Esophagus squamous epithelium (tissue), 5 donors: ENCODE measurements at places on chromosomes 12 and 14.

DNA sequence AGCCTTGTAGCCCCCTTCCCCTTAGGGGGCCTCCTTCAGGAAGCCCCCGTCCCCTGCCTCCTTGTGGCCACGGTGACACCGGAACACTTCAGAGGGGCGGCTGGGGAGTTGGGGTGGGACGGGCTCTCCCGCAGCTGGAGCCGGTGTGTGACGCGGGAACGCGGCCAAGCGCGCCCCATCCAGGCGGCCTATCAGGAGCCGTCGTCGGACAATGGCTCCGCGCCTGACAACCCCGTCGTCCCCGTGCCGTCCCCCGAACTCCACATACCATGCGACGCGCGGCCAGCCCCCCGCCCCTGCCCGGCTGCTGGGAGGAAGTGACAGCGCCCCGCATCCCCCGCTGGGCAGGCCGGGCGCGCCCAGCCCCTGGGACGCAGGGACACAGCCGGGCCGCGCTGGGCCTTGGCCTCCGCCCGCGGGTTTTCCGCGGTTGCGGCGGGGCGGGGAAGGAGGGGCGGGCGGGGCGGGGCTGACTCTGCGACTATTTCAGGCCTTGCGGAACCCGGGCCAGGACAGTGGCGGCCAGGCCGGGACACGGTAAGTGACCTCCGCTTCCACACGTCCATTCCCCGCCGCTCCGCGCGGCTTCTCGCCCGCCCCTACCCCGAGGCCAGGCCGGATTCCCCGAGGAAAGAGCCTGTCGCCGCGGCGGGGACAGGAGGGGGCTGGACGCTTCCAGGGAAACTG is at the start of gene TNFAIP2:
TSS of gene TNFAIP2 (plus strand) at position 515 of the 687 bp plus-strand sequence. CDS start 2,997 bp downstream, outside the sequence.
- DNase-seq, result no peak

GRCh38 chr12:76152181-76152807 is 67.8 kb upstream of the NAP1L1 start:
- no peak for DNase-seq

DNA sequence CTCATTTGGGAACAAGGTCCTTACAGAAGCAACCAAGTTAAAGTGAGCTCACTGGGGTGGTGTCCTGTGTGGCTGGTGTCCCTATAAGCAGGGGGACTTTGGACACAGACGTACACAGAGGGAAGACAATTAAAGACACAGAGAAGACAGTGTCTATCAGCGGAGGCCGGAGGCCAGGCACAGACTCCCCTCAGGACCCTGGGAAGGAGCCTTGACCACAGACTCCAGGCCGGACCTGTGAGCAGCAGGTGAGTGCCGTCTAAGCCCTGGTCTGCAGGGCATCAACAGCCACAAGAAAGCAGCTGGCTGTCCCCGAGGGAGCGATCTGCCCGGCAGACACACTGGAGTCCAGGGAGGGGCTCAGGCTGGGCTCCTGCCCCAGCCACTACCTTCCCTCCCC is 219.1 kb upstream of the C14orf180 start:
- no peak for DNase-seq

GRCh38 chr12:119044094-119044493 is 62.8 kb downstream of the SRRM4 start:
- no peak for DNase-seq

GRCh38 chr14:91509878-91510170 is 286 bp downstream of the PPP4R3A start:
- no peak for DNase-seq

GRCh38 chr14:31270196-31270772 is 62.7 kb upstream of the HECTD1 start:
- DNase-seq, result no peak
